ENCODE measurements at places on chromosomes 4 and X. TPM values are rescaled to one million over a fixed set of nuclear protein-coding genes. Genes with fewer than 3 reads are reported as not detected.

DNA sequence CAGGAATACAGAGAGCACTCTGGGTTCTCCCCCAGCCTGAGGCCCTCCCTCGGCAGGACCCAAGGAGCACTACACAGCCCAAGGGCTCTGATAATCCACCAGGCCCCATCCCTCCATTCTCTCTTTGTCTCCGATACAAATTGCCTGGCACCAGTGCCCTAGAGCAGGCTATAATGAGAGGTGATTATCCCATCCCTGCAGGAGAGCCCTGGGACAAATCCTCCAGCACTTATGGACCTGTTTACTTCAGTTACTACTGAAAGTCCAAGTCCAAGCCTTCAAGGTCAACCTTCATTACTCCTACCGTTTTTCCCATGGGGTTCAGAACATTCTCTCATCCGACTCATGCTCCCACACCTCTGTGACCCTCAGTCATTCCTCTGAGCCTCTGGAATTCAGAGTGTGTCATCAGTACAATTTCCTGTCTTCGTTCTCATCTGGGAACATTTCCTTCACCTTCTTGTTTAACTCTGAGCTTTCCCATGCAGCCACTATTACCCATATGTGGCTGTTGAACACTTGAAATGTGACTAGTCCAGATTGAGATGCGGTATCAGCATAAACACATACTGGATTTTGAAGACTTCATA lies 299.0 kb downstream of the RAPGEF2 start:
- no peak for DNase-seq

DNA sequence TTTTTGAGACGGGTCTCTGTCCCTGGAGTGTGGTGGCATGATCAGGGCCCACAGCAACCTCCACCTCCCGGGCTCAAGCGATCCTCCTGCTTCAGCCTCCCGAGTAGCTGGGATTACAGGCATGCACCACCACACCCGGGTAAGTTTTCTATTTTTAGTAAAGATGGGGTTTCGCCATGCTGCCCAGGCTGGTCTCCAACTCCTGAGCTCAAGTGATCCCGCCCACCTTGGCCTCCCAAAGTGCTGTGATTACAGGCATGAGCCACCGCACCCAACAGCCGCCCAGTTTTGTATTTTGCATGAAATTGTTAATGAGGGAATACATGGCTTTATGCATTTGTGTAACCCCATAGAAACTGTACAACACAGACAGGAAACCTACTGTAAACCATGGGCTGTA lies 2.8 kb upstream of the ARHGAP4 start:
- DNase-seq = peak; percentile 51

GRCh38 chr4:140049024-140049848 lies 104.7 kb downstream of the MAML3 start:
- peak; percentile 69 for DNase-seq

DNA sequence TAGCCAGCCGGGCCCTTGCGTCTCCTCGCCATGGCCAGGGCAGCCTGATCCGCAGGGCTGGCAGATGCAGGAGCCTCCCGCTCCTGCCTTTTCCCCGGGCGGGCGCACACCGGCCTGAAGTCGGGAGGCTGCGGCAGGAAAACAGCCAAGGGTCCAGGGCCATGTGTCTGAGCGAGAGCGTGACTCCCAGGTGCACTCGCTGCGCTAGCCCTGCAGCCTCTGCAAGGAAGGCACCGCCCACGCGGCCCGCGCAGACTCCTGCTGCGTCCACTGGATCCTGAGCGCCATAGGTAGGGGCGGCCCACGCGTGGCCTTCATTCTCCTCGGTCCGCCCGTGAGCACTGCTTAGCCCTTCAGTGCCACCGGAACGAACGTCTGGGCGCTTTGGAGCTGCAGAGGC lies 379.9 kb downstream of the TRAM1L1 start:
- no peak for DNase-seq

DNA sequence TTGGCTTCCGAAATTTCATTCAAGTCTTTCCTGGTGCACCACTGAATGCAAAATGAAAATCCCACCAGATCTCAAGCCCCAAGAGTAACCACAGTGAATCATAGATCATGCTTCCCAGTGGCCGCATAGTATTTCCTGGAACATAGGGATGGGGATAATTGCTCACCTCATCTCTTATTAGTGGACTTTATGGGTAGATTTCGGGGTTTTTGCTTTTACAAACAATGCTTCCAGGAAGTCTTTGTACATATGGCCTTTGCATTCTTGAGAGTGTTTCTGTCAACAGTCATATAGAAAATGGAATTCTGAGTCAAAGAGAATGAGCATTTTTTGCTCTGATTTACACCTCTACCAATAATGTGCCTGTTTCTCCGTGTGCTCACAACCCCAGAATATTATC lies 53.4 kb downstream of the PPEF2 start:
- no peak for DNase-seq

GRCh38 chr4:39390603-39391002 lies 16.1 kb upstream of the KLB start:
- no peak for DNase-seq

DNA sequence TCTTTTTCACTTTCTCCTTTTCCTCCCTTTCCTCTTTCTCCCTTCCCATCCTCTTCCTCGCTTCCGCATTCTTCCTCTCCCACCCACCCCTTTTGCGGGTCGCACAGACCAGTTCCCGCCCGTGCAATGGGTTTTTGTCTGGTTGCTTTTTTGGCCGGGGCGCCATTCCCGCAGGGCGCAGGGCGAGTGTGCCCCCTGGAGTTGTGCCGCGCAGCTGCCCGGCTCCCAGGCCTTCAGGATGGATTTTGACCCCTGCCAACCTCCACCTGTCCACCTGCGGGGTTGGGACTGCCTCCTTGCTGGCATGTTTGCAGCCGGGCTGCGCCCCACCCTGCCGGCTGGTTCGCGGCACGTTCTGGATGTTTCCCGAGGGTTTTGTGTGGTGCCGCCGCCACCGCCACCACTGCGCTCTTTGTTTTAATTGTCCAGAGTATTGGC lies 578 bp upstream of the SEL1L3 start:
- peak; percentile 90 for DNase-seq

DNA sequence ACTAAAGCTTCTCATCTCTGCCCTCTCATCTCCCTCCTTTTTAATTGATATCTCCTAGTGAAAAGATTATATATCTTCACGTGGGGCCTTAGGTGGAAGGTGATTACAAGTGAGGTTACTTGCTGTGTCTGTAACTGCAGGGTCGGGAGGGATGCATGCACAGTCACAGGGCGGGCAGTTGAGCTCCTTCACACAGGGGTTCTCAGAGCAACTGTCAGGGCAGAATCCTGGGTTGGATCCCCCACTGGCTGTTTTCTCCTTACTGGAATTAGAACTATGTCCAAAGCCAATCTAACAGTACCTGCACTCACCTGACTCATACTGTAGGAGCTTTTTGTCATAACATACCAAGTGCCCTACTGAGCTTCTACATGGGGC lies 141.1 kb downstream of the AASDH start:
- DNase-seq = no peak

DNA sequence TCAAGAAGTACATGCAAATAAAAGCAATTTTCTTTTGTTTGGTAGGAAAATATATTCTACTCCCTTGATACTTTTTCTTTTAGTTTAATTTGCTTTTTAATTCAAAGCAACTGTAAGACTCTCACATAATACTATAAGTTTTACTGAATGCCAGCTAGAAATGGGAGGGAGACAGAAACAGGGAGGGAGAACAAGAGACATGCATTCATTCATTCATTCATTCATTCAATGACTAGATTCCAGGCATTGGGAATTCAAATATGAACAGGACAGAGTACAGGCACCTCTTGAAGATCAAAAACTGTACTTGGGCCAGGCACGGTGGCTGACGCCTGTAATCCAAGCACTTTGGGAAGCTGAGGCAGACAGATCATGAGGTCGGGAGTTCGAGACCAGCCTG lies 85.6 kb downstream of the THOC2 start:
- DNase-seq = no peak

DNA sequence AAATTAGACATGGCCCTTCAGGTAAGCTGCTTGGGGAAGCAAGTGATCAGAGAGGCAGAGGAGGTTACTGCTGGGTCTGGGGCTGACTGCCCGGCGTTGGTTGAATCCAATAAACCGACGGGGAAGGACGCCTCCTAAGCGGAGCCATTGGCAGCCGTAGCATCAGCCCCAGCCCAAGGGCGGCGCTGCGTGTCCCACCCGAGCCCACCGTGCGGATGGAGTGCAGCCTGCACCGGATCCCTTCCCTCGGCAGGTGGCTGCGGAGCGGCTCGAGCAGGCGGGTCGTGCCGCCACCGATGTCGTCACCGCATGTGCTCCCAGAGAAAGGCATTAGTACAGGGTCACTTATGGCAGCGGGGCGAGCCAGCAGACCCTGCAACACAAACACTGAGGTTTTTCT lies 82.1 kb downstream of the ALPK1 start:
- no peak for DNase-seq

CFAP47 gene
- total RNA-seq = not detected

ADAMTS3 gene
- 0.17 TPM for total RNA-seq

PPID gene
- total RNA-seq = 19.7 TPM

LIMCH1 gene
- 15.7 TPM for total RNA-seq
